ENCODE measurements at places on chromosomes 5 and 9. TPM values are rescaled to one million over a fixed set of nuclear protein-coding genes. Genes with fewer than 3 reads are reported as not detected.
A peak's percentile ranks its signal among the peaks of the same experiment; 100 is the strongest.

GRCh38 chr5:72516916-72517315, 9.7 kb upstream of the ZNF366 start:
- no peaks in the 10 kb centered on the region for H3K36me3 ChIP-seq
- no peak for DNase-seq

GRCh38 chr9:131330814-131331600, 41.5 kb downstream of the PLPP7 start:
- H3K27ac ChIP-seq: no peak overlapping the region
- no peaks in the 10 kb centered on the region for H3K4me1 ChIP-seq
- H3K4me3 ChIP-seq: no peak overlapping the region
- no peak for DNase-seq
- H3K27me3 ChIP-seq: no peaks in the 10 kb centered on the region
- no peaks in the 10 kb centered on the region for H3K36me3 ChIP-seq

DNA sequence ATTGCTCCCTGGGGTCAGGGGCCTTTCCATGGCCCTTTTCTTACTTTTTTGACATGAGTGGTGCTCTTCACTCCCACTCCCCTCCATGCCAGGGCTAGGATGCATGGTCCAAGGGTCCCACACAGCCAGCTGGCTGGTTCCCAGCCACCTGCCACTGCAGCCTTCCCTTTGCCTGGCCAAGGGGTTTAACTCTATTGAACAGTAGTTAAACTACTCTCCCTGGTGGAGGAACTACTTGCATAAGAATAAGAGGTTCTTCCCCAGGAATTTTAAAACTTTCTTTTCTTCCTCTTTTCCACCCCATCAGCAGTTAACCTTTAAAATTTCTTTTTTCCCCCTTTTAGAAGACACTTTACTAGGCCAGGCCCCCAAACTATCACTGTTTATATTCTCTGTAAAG, 1532.8 kb upstream of the ACO1 start:
- no peaks in the 10 kb centered on the region for H3K36me3 ChIP-seq
- H3K4me3 ChIP-seq: no peak overlapping the region
- H3K27ac ChIP-seq: no peak overlapping the region
- no peaks in the 10 kb centered on the region for H3K27me3 ChIP-seq
- H3K4me1 ChIP-seq: no peaks in the 10 kb centered on the region

- H3K4me1 ChIP-seq: no peaks in the 10 kb centered on the region
- H3K27ac ChIP-seq: peak overlapping the region; percentile 56
- DNase-seq: peak; percentile 78
- H3K4me3 ChIP-seq: peak overlapping the region; percentile 6
Observed at GRCh38 chr9:95494416-95495371, 22.1 kb downstream of the PTCH1 start.

- H3K27ac ChIP-seq: no peak overlapping the region
- no peaks in the 10 kb centered on the region for H3K4me1 ChIP-seq
- H3K27me3 ChIP-seq: no peaks in the 10 kb centered on the region
- H3K4me3 ChIP-seq: no peak overlapping the region
Observed at GRCh38 chr5:5370059-5370774, 52.3 kb upstream of the ICE1 start.

DNA sequence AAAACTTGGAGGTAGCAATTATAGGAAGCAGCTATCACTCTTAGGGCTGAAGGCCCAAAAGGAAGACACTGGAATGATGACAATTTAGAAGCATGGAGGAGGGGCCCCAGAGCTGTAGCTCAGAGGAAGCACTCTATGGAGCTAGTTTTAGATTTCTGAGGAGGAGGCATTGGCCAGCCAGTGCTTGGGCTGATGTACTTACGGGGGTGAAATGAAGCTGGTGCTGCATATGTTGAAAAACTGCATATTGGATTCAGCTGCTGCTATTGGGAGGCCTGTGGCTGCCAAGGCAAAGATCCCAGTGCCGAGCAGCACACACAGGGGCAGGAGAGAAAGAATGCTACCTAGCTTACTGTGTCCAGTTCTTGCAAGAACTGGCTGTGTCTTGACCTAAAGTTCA, 53.9 kb upstream of the HMHB1 start:
- H3K36me3 ChIP-seq: no peaks in the 10 kb centered on the region
- no peak for DNase-seq
- H3K4me1 ChIP-seq: no peaks in the 10 kb centered on the region
- H3K27ac ChIP-seq: no peak overlapping the region
- H3K4me3 ChIP-seq: no peak overlapping the region

DNA sequence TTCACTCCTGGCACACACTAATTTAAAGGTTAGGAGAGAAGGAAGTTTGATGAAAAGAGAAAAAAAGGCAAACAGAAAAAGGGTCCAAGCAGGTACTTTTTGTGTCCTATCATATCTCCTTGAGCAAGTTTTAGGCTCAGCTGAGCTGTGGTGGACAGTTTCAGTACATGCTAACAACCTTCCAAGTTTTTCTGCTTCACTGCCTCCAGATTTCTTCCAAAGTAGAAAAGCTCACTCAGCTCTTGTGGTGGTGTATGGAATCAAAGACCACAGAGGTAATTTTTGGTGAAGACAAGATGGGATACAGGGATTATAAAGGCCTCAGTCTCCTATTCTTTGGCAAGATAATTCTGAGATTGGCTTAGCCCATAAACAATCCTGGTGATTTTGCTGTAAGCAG, 921.8 kb downstream of the NR2F1-AS1 start:
- no peaks in the 10 kb centered on the region for H3K36me3 ChIP-seq
- no peak overlapping the region for H3K27ac ChIP-seq
- no peaks in the 10 kb centered on the region for H3K4me1 ChIP-seq
- no peak for DNase-seq
- no peak overlapping the region for H3K4me3 ChIP-seq

The TRIM36 gene
- total RNA-seq: 26.9 TPM

The CMYA5 gene
- total RNA-seq: 0.30 TPM

The CNTNAP3 gene
- total RNA-seq: 0.62 TPM

The TXNDC8 gene
- not detected for total RNA-seq

The BICD2 gene
- total RNA-seq: 9.8 TPM

The CORO2A gene
- total RNA-seq: 68.1 TPM

The SPATA31A3 gene
- total RNA-seq: not detected

The PCSK1 gene
- total RNA-seq: 4.6 TPM

The IL13 gene
- not detected for total RNA-seq
